LHCN-M2 (cell line): ENCODE measurements at places on chromosomes 11 and 22. TPM values are rescaled to one million over a fixed set of nuclear protein-coding genes. Genes with fewer than 3 reads are reported as not detected.

DNA sequence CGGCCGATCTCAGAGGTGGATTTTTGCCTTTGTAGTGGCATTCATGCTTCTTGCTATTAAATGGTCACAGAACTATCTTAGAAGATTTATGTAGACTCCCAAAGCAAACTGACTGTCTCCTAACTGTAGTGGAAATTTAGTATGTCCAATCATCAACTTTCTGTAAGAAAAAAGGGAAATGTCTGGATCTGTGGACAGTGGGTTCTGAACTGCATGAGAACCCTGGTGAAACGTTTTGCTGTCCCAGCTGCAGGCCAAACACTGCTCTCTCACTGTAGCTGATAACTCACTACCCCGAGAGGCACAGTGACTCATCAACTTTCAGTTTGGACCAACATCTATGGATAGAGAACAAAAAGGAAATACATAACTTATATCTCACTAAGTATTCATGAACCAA, 387.1 kb downstream of the SOX6 start:
- peak; percentile 85 for DNase-seq

DNA sequence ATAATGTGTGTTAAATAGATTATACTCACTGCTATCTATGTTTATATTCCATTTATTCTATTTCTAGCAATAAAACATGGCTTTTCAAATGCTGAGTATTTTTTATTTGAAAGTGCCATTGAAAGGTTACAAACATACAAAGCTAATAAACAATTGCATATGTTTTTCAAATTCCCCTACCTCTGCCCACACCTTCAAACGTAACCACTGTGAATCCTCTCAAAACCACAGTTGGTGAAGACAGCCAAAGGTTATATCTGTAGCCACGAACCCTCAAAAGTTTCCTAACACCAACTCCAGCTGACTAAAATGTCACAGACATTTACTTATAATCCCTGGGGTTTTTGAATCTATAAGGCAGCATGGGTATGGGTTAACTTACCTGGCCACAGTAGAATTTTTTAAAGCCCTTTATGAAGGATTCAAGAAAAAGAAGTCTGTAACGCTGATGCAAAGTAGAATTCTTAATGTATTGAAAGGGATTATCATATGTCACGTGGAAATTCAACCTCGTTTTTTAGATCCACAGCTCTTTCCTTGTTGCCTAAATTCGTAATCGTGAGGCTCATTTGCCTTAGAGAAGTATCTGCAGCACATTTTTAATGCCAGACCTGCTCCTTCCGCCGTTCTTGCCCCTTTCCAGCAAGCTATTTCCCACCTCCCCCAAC, 122.5 kb upstream of the ZC3H12C start:
- DNase-seq = no peak

DNA sequence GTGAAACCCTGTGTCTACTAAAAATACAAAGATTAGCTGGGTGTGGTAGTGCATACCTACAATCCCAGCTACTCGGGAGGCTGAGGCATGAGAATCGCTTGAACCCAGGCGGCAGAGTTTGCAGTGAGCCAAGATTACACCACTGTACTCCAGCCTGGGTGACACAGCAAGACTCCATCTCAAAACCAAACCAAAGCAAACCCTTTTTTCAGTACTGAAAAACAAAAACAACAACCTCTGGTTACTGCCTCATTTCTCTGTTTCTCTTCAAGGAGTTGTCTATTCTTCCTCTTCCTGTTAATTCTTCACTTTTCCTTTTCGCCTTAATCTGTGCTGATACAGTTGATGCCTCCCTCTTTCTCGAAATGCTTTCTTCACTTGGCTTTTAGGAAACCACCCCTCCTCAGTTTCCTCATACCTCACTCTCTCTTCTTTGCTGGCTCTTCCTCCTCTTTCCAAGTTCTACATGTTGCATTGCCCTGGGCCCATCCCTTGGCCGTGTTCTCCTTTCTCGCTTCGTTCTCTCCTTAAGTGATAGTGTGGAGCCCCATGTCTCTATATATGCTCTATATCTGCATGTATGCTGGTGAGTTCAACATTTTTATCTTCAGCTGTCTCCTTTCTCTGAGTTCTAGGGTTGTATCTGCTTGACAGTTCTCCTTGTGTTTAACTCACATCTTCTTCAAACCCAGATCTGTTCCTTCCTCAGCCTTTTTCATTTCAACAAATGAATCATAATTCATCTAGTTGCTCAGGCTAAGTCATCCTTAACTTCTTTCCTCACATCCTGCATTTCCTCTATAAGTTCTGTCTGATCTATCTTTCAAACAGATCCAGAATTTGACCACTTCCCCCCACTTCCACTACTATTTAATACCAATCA, 37.1 kb downstream of the NUCB2 start:
- no peak for DNase-seq

GRCh38 chr11:10371926-10372641, 67.2 kb downstream of the ADM start:
- no peak for DNase-seq

- peak; percentile 43 for DNase-seq
These were observed 29.8 kb downstream of the LIMK2 start for GRCh38 chr22:31241936-31242335.

SLC6A5 gene
- total RNA-seq = not detected in 2 replicates
